H1 (cell line): ENCODE measurements at places on chromosomes 6 and 20. TPM values are rescaled to one million over a fixed set of nuclear protein-coding genes. Genes with fewer than 3 reads are reported as not detected.

GRCh38 chr20:38550274-38550673 is 30.7 kb upstream of the ADIG start:
- no peak overlapping the region for H3K4me3 ChIP-seq
- H3K4me1 ChIP-seq: no peaks in the 10 kb centered on the region
- H3K27ac ChIP-seq: no peak overlapping the region
- no peaks in the 10 kb centered on the region for H3K27me3 ChIP-seq
- peaks cover 59% of the 10 kb centered on the region for H3K36me3 ChIP-seq

- H3K36me3 ChIP-seq: no peaks in the 10 kb centered on the region
- no peak for DNase-seq
- H3K27ac ChIP-seq: no peak overlapping the region
- peaks cover 14% of the 10 kb centered on the region; the same call in 1 of the 2 replicates for H3K4me1 ChIP-seq
- no peak overlapping the region for H3K4me3 ChIP-seq
These were observed 50.7 kb downstream of the PPP1R3G start for GRCh38 chr6:5135788-5136376.

- H3K27me3 ChIP-seq: no peaks in the 10 kb centered on the region
- no peaks in the 10 kb centered on the region for H3K36me3 ChIP-seq
- no peak overlapping the region for H3K4me3 ChIP-seq
- H3K27ac ChIP-seq: no peak overlapping the region
- peaks cover 5% of the 10 kb centered on the region for H3K4me1 ChIP-seq
These were observed 39.6 kb upstream of the PDE7B start for GRCh38 chr6:135811644-135812526.

Gene LY6G6F
- total RNA-seq: not detected in 2 replicates

DNA sequence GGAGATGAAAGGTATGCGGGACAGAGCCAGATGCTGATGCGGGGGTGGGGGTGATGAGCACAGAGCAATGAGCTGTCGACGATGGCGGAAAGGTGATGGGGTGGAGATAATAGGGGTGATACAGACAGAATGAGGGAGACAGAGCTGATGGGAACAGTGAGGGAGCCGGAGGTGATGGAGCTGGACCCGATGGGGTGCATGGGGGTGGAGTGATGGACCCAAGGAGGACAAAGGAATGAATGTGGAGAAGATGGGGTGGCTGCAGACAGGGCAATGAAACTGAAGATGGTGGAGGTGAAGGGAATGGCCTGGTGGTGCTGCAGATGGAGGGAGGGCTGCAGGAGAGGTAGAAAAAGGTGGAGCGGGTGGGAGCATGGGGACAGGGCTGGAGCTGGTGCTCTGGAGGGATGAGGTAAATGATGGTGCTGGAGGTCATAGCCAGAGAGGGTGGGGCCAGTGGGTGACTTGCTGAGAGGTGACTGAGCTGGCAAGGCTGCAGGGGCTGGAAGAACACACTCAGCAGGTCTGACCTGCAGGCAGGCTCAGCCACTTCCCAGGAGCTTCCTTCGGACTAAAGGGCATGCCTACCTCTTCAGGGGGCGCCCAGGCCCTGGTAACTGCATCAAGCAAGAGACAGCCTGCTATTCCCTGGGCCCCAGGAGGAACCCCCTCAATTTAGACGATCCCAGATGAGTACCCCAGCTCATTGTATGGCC is 6.0 kb upstream of the FOXS1 start:
- peaks cover 24% of the 10 kb centered on the region for H3K27me3 ChIP-seq
- no peak overlapping the region for H3K4me3 ChIP-seq
- no peak for DNase-seq
- H3K27ac ChIP-seq: no peak overlapping the region

DNA sequence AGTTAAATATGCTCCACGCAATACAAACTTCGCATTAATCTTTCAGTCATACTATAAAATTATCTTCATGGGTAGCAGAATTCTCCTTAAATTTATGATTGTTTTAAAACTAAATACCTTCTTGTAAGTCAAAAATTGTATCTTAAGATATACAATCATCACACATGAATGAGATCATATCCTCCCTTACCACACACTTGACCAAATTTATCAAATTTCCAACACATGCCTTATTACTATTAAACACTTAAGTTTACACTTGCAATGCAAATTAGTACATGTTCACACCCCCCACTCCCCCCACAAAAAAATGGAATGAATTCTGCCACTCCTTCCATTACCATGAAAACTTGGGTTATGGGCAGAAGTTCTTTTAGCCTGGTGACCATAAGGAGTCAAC is 13.8 kb downstream of the RANBP9 start:
- peaks cover 6% of the 10 kb centered on the region; the same call in 1 of the 2 replicates for H3K4me1 ChIP-seq
- H3K27me3 ChIP-seq: no peaks in the 10 kb centered on the region
- H3K27ac ChIP-seq: no peak overlapping the region
- no peak overlapping the region for H3K4me3 ChIP-seq
- DNase-seq: no peak

Gene CALHM5
- total RNA-seq: 0.09 and 0.17 TPM in 2 replicates

Gene DNAH8
- total RNA-seq: not detected in 2 replicates

- DNase-seq: no peak
- H3K27ac ChIP-seq: peak overlapping the region; percentile 90; the same call in 1 of the 2 replicates
- peaks cover 21% of the 10 kb centered on the region for H3K36me3 ChIP-seq
- no peaks in the 10 kb centered on the region for H3K27me3 ChIP-seq
- H3K4me1 ChIP-seq: peaks cover 8% of the 10 kb centered on the region
These were observed 892 bp upstream of the DXO start for GRCh38 chr6:31972709-31973350.

DNA sequence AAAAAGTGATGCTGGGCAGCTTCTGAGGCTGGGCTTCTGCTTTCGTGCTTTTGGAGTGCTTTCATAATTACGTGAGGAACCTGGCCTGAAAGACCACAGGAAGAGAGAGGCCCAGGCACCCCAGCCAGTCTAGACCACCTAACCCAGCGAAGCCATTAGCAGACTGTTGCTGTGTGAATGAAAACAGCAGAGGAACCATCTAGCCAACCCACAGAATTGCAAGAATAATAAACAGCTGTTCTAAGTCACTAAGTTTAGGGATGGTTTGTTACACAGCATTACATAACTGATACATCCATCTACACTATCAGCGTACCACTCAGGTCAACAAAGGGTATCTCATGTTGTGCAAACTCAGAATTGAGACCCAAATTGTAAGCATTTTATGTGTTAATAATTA is 34.5 kb downstream of the FGD2 start:
- H3K27ac ChIP-seq: no peak overlapping the region
- H3K4me1 ChIP-seq: no peaks in the 10 kb centered on the region
- H3K4me3 ChIP-seq: no peak overlapping the region

GRCh38 chr20:19706463-19706862 is 51.6 kb upstream of the RIN2 start:
- H3K36me3 ChIP-seq: no peaks in the 10 kb centered on the region; the same call in 1 of the 2 replicates
- H3K4me1 ChIP-seq: no peaks in the 10 kb centered on the region
- H3K4me3 ChIP-seq: no peak overlapping the region
- H3K27me3 ChIP-seq: no peaks in the 10 kb centered on the region

Gene BEND3
- 38.8 and 40.8 TPM in 2 replicates for total RNA-seq

- no peaks in the 10 kb centered on the region for H3K4me1 ChIP-seq
- no peaks in the 10 kb centered on the region for H3K27me3 ChIP-seq
- DNase-seq: no peak
- no peak overlapping the region for H3K27ac ChIP-seq
- H3K36me3 ChIP-seq: no peaks in the 10 kb centered on the region
These were observed 300.2 kb upstream of the JARID2 start for GRCh38 chr6:14945461-14946185.

DNA sequence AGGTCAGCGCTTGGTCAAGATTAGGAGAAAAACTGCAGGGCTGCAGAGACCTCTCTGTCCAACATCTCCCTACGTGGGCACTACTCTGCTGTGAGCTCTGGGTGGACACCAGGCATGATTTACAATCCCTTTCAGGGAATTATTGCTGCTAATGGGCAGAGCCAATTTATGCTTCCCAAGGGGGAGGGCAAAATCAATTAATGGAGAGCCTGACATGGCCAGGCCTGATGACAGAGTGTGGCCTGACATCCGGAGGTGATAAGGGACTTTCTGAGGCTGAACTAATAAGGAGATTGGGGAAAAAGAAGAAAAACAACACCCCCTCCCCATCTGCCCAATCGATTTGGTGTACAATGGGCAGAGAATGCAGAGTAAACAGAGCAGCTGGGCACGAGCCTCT is 5.0 kb upstream of the KCNK16 start:
- no peaks in the 10 kb centered on the region for H3K27me3 ChIP-seq
- no peak for DNase-seq
- H3K27ac ChIP-seq: no peak overlapping the region
- no peaks in the 10 kb centered on the region for H3K4me1 ChIP-seq

Gene MLN
- not detected in 2 replicates for total RNA-seq

DNA sequence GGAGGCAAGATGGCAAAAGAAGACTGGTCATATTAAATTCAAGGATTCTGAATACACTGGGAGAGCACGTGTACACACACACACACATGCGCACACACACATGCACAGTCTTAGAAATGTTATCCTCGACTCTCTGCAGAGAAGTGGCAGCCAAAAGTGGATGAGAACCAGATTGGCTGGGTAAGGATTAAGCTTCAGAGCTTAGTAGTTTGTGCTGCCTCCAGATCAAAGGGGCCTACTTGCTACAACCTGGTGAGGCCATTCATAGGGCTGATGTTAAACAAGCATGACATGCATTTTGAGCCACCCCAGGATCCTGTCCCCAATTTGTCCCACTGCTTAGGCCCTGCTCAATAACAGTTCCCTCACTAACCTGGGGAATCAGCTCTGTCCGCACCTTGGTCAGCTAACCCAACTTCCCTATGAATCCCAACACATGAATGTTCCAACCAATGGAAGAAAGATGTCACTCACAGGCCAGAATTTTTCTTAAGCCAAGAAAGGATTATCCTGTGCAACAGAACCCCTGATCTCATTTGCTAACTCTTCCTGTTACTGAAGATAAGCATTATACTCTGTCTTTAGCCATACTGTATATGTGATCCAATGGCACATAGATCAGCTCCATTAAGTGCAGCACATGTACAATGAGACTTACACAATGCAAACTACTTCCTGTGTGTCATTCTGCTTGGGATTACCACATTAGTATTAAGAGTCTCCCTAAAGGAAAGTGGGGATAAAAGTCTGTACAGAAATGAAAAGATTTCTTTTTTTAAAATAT is 31.0 kb downstream of the TOMM6 start:
- no peak overlapping the region for H3K27ac ChIP-seq
- no peaks in the 10 kb centered on the region for H3K27me3 ChIP-seq
- no peak overlapping the region for H3K4me3 ChIP-seq
- DNase-seq: no peak
- H3K36me3 ChIP-seq: no peaks in the 10 kb centered on the region; the same call in 1 of the 2 replicates

- H3K36me3 ChIP-seq: no peaks in the 10 kb centered on the region
- H3K27me3 ChIP-seq: no peaks in the 10 kb centered on the region
- H3K4me3 ChIP-seq: no peak overlapping the region
- peaks cover 2% of the 10 kb centered on the region for H3K4me1 ChIP-seq
These were observed 24.7 kb downstream of the CTCFL start for GRCh38 chr20:57500235-57500634.

Gene MAK
- 0.33 and 0.37 TPM in 2 replicates for total RNA-seq

- H3K27ac ChIP-seq: no peak overlapping the region
- no peaks in the 10 kb centered on the region; the same call in 1 of the 2 replicates for H3K36me3 ChIP-seq
- no peak overlapping the region for H3K4me3 ChIP-seq
- DNase-seq: no peak
- peaks cover 7% of the 10 kb centered on the region; the same call in 1 of the 2 replicates for H3K4me1 ChIP-seq
These were observed 35.1 kb downstream of the LRFN2 start for GRCh38 chr6:40551966-40552505.

GRCh38 chr6:43725643-43726580 is 38.3 kb upstream of the MRPS18A start:
- no peaks in the 10 kb centered on the region for H3K4me1 ChIP-seq
- no peak overlapping the region for H3K27ac ChIP-seq
- H3K4me3 ChIP-seq: no peak overlapping the region
- H3K36me3 ChIP-seq: no peaks in the 10 kb centered on the region
- H3K27me3 ChIP-seq: no peaks in the 10 kb centered on the region
- DNase-seq: no peak

Gene PSORS1C2
- total RNA-seq: not detected in 2 replicates

GRCh38 chr6:160161647-160161986 is 40.0 kb downstream of the SLC22A1 start:
- H3K27me3 ChIP-seq: no peaks in the 10 kb centered on the region
- no peak overlapping the region for H3K4me3 ChIP-seq
- H3K27ac ChIP-seq: no peak overlapping the region

GRCh38 chr6:13157293-13157692 is 171.0 kb downstream of the TBC1D7 start:
- peaks cover 3% of the 10 kb centered on the region for H3K4me1 ChIP-seq
- H3K27ac ChIP-seq: no peak overlapping the region
- no peak for DNase-seq
- no peak overlapping the region for H3K4me3 ChIP-seq
- H3K27me3 ChIP-seq: no peaks in the 10 kb centered on the region

DNA sequence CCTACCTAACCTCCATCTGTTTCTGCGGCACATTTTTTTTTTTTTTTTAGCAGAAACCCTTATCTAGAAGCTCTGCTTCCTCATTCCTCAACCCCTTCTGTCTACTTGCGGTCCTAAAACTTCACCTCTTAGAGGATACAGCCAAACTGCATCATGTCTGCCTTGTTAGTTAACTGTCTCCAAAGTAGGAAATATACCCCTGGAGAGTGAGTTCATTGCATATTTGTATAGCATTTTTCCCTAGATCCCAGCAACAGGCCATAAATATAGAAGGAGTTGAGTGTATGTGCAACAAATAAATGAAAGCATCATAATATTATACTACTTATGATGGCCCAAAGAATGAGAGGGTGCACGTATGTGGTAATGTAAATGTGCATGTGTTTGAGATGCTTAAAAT is 1288.6 kb upstream of the GJE1 start:
- no peak for DNase-seq
- H3K36me3 ChIP-seq: no peaks in the 10 kb centered on the region
- H3K27me3 ChIP-seq: no peaks in the 10 kb centered on the region
- H3K27ac ChIP-seq: no peak overlapping the region
- H3K4me3 ChIP-seq: no peak overlapping the region

Gene HSPA12B
- 4.3 and 4.9 TPM in 2 replicates for total RNA-seq

DNA sequence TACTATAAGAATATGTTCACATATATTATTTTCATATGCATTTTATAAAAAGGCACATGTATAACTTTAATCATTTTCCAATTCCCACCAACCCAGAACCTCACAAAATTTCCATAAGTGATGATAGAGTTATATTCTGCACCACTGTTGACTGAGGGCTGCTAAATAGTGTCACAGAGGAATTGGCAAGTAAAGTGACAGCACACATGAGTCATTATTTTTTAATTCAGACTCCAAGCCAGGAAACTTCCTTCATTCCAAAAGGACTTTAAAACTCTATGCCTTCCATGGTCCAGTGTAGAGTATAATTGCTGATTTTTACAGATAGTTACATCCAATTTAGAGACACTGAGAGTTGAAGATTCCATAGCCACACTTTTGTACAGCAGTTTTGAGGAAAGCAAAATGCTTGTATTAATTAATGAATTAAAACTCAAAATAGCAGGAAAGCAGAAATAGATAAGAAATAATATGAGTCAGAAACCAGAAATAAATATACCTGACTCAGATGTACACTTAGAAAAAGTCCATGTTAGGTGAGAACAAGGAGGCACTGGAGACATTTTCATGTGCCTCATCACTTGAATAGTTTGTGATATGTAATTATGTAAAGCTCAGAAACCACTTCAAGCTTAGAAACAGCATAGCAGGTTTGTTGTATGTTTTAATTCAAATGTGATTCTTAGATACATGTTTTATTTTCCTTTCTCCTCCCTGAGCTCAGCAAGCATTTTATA is 425.2 kb upstream of the OPRM1 start:
- no peaks in the 10 kb centered on the region for H3K27me3 ChIP-seq
- peaks cover 4% of the 10 kb centered on the region; the same call in 1 of the 2 replicates for H3K4me1 ChIP-seq
- no peaks in the 10 kb centered on the region for H3K36me3 ChIP-seq
- DNase-seq: no peak
- no peak overlapping the region for H3K27ac ChIP-seq

Gene BIRC7
- 0.41 TPM in 1 of 2 replicates, not detected in the other for total RNA-seq
